ENCODE measurements at places on chromosomes 12 and 14.

DNA sequence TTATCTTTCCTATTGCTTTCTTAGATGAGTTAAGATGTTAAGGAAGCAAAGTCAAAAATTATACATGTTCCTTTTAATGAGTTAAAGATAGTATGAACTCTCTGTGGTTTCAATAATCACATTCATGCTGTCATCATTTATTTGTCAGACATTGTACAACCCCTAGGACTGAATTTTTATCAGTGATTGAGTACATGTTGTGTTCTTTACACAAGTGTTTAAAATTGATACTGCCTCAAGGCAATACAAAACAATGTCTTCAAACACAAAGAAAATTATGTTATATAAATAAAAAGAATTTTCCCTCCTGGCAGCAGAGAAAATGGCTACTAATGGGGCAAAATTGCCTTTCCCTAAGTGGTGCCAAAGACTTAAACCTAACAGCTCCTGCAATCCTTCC, 34.6 kb upstream of the KCNJ8 start:
- no peak for DNase-seq

DNA sequence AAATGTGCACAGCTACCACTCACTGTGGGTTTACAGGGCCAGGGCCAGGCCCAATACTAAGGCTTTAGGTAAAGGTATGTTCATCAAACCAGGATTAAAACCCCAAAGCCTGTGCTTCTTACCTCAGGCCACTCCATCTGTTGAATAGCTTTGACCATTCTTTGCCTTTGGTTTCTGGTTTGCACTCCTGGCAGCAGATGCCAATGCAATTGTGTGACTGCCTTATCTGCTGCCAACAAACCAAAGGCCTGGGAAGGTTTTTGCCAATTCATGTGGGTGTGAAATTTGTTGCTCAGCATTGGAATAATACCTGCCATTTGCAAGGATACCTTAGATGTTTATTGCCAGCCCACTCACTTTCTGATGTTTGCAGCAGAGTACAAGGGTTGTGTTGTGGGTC, 221.6 kb downstream of the C12orf75 start:
- no peak for DNase-seq

- no peak for DNase-seq
Observed at GRCh38 chr12:119341020-119341419, 6.5 kb downstream of the CCDC60 start.

DNA sequence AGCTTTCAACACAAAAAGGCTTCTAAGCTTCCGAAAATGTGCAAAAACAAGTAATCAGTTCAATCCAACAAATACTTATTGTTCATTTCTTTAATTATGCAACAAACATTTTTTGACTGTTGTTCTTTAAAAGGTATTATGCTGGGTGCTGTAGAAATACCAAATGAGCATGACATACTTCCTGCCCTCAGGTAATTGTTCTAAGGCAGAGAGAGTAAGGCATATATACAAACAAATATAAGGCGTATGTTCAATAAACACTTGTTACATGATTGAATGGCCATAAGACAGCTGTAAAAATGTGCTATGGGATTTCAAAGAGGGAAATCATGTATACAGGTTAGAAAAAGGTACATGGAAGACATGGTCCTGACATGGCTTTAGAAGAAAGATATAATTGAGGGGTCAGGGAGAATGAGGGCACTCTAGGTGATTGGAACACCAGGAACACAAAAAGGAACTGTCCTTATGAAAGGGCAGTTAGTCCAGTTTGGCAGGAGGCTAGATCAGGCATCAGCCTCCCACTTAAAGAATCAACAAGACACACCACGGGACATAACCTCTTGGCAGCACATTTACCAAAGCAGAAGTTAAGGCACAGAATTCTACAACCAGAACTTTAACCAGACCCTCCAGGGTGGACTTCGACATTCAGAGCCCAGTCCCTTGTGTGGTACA, 135.8 kb upstream of the SCAF11 start:
- no peak for DNase-seq

DNA sequence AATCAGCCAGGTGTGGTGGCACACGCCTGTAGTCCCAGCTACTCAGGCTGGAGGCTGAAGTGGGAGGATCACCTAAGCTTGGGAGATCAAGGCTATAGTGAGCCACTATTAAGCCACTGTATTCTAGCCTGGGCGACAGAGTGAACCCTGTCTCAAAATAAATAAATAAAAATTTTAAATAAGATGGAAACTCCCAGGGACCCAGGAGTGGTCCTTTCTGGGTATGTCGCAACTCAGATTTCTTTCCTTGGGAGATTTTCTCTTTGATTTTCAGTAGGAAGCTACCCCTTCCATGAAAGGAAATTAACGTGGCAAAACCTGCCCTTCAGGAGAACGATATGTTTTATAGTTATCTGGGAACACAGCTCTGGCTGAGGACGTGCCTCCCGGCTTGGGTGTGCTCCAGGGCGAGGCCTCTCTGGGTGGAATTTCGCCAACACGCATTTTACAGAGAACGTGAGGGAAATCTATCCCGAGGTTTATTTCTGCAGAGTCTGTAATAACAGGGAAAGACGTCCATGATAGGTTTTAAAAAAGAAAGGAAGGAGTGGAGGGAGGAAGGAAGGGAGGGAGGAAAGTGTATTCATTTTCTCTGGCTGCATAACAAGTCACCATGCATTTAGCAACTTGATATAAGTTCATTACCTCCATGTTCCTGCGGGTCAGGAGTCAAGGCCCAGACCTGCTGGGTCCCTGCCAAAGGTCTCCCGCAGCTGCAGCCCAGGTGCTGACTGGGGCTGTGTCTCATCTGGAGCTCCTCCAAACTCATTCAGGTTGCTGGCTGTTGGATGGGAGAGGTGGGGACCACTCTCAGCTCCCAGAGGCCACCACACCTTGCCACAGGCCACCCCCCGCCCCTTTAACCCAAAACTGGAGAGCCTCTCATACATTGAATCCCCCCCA, 80.6 kb upstream of the GSC start:
- DNase-seq: no peak

- DNase-seq: peak; percentile 11
Observed at GRCh38 chr12:52395761-52396434, 10.2 kb downstream of the KRT82 start.

- peak; percentile 94 for DNase-seq
Observed at GRCh38 chr14:76151398-76152332, at the start of gene GPATCH2L. TSS of gene GPATCH2L (plus strand) at chr14:76151922. CDS start at chr14:76154364, 2,442 bp downstream.

DNA sequence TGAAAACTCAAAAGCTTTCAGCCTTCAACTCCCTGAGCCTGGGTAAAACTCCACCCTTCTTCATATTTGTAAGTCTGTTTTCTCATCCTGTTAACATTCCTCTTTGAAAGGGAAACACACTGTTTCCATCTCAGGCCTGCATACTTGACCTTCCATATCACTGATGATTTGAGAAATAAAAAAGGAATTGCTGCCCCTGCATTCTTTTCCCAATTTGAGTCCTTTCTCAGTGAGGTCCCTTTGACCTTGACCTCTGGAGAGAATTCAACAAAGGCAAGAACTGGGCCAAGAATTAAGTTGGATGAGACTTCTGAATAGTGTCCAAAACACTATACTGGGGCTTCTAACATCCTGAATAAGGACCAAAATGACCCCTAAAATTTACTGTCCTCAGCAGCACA, 108.0 kb downstream of the AEBP2 start:
- DNase-seq: no peak

DNA sequence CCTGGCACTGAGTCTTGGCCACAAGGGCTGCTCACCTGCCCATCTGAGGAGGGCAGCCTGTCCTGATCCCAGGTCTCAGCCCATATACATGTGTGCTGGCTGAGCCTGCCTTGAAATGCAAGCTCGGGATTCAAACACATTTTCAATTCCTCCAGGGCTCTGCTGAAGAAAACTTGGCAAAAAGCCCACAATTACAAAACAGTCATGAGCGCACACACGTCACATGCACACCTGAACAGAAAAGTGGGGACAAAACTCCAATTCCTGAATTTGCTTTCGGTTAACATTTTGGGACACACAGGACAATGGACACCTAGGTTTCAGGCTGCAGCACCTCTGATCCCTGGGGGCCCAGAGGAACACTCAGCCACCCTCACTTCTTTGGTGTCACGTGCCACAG, 113.9 kb downstream of the RBM19 start:
- DNase-seq: no peak

- DNase-seq: peak; percentile 70
Observed at GRCh38 chr12:130970165-130970907, 16.6 kb downstream of the ADGRD1 start.

DNA sequence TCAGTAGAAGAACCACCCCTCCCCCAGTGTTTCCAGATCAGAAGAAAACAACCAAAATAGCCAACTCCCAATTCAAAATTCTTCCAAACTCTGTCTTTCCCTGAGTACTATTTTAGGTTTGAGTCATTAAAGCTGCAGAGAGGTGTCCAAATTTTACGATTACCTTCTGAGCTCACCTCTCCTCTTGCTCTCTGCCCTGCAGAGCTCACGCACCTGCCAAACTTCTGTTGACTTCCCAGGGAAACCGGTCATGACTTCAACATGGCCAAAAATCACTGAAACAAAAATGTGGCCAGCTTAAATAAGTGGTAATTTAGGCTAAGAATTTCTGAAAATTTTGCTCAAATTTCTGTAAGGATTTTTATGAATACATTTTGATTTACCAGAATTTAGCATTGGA, 70.9 kb upstream of the OTX2 start:
- no peak for DNase-seq

DNA sequence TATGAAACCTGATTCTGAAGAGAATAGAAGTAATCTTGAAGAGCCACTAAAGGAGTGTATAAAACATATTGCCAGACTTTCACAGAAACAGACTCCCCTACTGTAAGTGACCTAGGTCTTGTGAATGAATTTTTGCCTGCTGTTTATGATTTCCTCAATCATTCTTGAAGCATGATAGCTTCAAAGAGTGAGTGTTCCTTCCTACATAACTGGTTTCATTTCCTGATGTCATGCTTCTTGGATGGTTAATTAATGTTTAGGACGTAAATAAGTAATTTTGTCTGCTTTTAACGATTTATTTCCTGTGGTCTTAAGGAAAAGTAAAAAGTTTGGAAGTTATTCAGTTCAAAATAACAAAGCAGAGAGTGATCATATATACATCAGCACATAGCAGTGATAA, 129.8 kb downstream of the PIK3C2G start:
- DNase-seq: no peak

DNA sequence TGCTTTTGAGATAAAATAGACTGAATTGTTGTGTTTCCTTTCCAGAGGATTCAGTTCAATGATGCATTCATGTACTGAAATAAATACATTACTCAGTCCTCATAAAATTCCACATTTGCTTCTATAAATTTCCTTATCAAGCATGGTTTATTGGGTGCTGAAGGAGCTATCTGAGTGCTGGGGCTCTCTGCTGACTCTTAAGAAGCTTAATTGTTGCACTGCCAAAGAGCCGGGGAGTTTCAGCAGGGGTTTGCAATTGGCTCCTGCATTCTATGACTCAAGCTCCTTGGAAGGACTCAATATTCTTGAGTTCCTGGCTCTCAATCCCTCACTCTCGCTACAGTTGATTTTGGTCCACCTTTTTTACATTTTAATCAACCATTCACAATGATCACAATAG, 69.8 kb upstream of the PYGL start:
- DNase-seq: no peak

- DNase-seq: no peak
Observed at GRCh38 chr14:103889313-103890051, 38.8 kb upstream of the TDRD9 start.

- peak; percentile 89 for DNase-seq
Observed at GRCh38 chr12:24705741-24706358, 243.1 kb downstream of the BCAT1 start.

- DNase-seq: no peak
Observed at GRCh38 chr12:76103958-76104357, 19.5 kb upstream of the NAP1L1 start.

DNA sequence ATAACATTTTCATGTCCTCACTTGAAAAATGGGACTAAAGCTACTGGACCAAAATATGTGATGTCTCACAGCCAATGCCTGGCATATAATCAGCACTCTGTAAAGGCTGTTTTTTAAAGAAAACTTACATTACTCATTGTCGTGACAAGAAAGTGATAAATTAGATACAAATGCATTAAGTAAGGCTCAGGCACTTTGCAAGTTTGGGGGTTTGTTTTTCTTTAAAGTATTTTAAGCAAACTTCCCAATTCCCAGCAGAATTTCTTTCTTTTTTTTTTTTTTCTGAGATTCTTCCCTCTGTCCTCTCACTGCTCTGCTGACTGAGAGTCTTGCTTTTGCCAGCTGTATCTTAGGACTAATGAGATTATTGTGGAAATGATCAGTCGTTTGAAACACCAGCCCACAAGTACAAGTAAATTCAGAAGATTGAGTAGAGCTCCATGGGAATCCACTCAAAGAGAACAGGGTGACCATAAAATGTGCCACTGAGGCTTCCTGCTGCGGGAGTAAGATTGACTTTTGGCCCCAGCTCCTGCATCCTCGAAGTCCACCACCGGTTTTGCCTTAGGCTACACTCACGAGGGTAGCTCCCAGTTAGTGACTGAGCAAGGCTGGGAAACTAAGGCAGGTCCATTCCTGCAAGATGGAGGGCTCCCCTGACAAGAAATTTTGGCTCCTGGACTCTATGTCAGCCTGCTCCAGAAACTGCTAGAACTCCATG, 82.8 kb downstream of the TMTC1 start:
- no peak for DNase-seq

GRCh38 chr14:97120611-97121031, 323.4 kb downstream of the VRK1 start:
- peak; percentile 76 for DNase-seq

- DNase-seq: no peak
Observed at GRCh38 chr12:42135259-42135814, 9.3 kb downstream of the GXYLT1 start.
